ENCODE measurements at places on chromosomes 11 and 22. TPM values are rescaled to one million over a fixed set of nuclear protein-coding genes. Genes with fewer than 3 reads are reported as not detected.

The USH1C gene
- total RNA-seq = 0.75 TPM

The IPO7 gene
- total RNA-seq = 95.1 TPM

The CPT1B gene
- total RNA-seq = 5.8 TPM

The LAYN gene
- 28.7 TPM for total RNA-seq

The RAB36 gene
- 5.7 TPM for total RNA-seq

The CSTPP1 gene
- total RNA-seq = 31.5 TPM

The AQP11 gene
- 0.75 TPM for total RNA-seq

The POU2AF3 gene
- total RNA-seq = 0.25 TPM

The RASL10A gene
- total RNA-seq = 0.33 TPM

The PAX6 gene
- total RNA-seq = 1.1 TPM

The OR6A2 gene
- not detected for total RNA-seq

The TYR gene
- total RNA-seq = not detected

The ARHGAP20 gene
- total RNA-seq = 0.14 TPM

The OR5B2 gene
- not detected for total RNA-seq

The H19 gene
- 78.8 TPM for total RNA-seq

The TTC36 gene
- 0.62 TPM for total RNA-seq

The BRSK2 gene
- 0.75 TPM for total RNA-seq

The RPS25 gene
- total RNA-seq = 2,068 TPM

The CDC42EP1 gene
- 98.1 TPM for total RNA-seq

The XKR3 gene
- total RNA-seq = not detected

The GNG3 gene
- total RNA-seq = not detected

The FGF4 gene
- not detected for total RNA-seq

The EI24 gene
- 146 TPM for total RNA-seq

The MYO18B gene
- total RNA-seq = not detected

The HSD17B12 gene
- total RNA-seq = 84.7 TPM

The OR52H1 gene
- total RNA-seq = 0.75 TPM

The CD151 gene
- total RNA-seq = 669 TPM

The SNRPD3 gene
- 160 TPM for total RNA-seq

The CLDN5 gene
- total RNA-seq = 1.7 TPM
